Skeletal muscle cell (primary cell): ENCODE measurements at places on chromosomes 5 and 9.

DNA sequence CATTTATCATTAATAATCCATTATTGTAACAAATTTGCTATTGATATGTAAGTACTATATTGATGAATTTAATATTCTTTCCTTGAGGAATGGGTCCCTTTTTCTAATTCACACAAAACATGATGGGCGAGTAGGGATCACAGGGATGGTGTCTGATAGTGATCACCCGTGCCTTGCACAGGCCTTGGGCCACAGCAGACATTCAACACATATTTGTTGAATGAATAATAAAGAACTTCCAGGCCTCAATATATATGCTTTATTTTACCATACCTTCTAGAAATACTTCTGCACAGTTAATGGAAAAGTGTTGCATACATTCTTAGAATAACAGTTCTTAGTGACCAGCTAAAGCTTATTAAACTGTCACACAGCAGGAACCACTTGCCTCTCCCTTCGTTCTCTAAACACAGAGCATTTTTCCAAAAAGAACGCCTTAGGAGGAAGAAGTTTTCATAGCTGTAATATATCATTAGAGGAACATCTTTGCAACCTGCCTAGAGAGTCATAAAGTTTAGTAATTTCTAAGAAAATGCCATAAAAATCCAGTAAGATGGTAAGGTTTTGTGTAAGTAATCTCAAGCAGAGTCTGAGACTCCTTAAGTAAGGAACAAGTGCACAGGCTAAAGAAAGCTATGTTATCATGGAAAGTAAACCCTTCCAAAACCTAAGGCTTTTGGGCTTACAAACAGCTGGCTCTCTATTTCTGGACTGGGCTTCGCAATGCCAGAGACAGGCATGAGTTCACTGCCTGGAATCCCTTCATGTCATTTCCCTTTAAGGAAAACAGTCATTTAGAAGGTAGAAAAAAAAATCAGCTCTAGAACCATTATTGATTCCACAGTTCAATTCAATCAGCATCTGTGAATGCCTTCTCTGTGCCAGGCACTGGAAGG, 17.7 kb downstream of the TTLL11 start:
- DNase-seq = no peak

DNA sequence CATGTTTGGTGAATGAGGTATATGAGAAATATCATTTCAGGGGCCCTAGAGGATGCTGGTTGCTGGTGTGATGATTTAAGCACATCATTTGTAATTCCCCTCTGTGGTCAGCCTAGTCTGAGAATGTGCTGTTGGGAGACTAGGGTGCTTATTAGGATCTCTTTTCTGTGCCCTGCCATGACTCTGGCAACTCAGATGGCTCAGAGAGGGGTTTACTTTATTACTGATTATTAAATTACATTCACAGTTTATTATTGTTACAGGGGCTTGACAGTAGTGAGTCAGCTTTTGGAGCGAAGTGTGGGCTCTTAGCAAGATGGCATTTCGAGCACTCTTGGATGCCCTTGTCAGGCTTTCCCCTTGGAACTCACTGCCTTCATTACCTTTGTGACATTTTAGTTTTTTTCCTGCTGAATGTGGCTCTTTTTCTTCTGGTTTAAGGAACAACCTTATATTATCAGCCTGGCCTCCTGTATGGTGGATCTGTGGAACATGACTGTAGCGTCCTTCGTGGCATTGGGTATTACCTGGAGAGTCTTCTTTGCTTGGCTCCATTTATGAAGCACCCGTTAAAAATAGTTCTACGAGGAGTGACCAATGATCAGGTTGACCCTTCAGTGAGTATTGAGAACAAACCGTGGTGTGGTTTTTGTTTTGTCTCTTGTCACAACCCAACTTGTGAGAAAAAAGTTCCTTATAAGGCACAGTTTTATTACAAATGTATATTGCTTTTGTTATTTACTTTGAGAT, 33.8 kb downstream of the RCL1 start:
- DNase-seq = no peak

GRCh38 chr9:92528522-92528849, 7.3 kb downstream of the ECM2 start:
- DNase-seq = no peak

DNA sequence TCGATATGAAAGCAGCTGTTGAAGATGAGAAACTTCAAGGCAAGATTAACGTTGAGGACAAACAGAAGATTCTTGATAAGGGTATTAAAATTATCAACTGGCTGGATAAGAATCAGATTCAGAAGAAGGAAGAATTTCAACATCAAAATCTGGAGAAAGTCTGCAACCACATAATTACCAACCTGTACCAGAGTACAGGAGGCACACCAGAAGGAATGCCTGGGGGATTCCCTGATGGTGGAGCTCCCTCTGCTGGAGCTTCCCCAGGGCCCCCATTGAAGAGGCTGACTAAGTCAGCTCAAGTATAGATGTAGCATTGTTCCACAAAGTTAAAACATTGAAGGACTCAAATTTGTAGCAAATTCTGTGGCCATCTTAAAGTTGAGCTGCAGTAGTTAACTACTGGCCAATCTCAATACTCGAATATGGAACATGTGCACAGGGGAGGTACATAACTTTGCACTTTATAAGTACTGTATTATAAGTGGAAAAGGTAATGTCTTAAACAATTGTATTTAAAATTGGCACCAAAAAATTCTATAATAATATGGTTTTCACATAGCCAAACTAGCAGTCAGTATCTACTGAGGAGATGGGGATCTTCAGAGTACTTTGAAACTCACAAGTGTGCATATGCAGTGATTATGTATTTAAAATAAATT, 237.5 kb downstream of the CHSY3 start:
- DNase-seq = no peak

GRCh38 chr9:26175264-26175663, 497.0 kb upstream of the TUSC1 start:
- DNase-seq = no peak

GRCh38 chr9:94082553-94082952, 1.7 kb upstream of the PTPDC1 start:
- no peak for DNase-seq
